ENCODE measurements at places on chromosomes 16 and 17. TPM values are rescaled to one million over a fixed set of nuclear protein-coding genes. Genes with fewer than 3 reads are reported as not detected.

GRCh38 chr16:82999711-83000110, 372.9 kb downstream of the CDH13 start:
- DNase-seq: no peak

DNA sequence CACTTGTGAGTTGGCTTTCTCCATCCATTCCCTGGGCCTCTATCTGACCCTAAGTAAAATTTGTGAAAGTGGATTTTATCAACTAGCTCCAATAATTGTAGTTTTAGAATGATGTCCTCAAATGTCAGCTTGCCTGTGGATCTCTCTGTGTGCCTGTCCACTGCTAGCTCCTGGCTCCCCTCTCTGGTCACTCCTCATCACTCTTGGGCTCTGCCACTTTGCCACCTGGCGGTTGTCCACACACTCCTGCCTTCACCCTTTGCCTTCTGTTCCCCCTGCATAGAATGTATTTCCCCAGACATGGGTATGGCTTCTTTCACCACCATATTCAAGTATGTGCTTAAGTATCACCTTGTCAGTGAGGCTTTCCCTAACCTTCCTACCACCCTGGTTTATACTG, 19.8 kb downstream of the ANKFN1 start:
- no peak for DNase-seq

GRCh38 chr17:78995761-78996451, 13.7 kb downstream of the CANT1 start:
- no peak for DNase-seq

DNA sequence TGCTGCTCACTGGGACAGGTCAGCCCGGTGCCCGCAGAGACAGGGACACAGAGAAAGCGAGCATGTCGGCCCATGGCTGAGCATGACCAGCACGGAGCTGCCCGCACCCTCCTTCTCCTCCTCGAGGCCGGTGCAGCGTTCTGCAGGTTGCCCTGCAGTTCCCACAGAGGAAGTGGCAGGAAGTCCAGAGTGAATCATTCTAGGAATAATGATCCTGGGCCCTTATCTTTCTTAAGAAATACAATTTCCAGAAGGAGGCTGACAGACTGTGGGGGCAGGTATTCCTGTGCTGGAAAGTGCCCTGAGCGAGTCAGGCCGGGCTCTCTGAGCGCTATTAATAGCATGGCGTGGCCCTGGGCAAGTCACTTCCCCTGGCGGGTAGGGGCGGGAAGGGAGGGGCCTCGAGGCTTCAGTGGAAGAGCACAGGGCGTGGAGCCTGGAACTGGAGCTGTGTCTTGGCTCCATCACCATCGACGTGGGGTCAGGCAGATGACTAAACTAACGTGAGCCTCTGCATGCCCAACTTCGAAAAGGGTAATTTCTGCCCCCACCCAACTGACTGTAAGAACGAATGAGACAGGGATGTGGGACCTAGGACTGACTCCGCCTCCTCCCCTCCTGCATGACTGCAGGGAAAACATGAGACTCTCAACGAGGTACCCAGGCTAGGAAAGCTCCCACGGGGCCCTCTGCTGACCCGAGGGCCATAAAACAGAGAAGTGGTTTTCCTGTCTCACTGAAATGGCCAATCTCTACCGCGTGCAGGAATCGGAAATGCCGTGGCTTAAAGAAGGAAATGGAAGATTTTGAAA, 9.8 kb downstream of the TMEM204 start:
- peak; percentile 38 for DNase-seq

GRCh38 chr16:60041671-60042070, 1307.6 kb upstream of the GOT2 start:
- DNase-seq: no peak

DNA sequence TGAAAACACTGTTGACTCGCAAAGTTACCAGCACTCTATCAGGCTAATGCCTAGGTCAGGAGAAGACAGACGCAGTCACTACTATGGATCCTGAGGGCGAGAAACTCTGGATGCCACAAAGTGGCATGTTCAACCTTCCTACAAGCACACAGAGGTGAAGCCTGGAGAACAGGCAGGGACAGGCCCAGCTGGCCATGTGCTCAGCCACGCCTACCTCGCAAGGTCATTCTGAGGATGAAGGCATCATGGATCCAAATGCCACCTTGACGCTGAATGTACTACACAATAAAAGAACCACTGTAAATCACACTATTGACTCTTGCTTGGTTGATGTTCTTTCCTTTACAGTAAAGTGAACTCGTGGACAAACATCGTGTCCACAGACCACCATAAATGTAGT, 85.8 kb downstream of the ANKRD11 start:
- DNase-seq: no peak

Gene PLLP
- total RNA-seq: 0.26 TPM

Gene IL34
- total RNA-seq: not detected
